ENCODE measurements at places on chromosomes 3 and 15.

DNA sequence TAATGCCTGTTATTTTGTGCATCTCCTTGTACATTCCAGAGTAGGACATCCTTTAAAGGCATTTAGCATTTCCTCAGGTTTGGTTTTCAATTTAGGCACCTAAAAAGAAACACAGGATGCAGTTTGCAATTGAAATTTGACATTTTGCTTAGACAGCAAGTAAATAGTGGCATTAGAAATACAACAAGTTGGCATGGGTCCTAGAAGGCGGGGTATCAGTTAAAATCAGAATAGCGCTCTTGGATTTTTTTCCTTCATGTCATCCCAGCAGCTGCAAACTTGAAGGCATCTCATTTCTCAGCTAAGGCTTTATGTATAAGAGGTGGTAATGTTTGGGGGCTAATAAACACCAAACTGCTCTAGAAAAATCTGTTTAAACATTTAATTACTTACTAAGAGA is 47.5 kb upstream of the SKOR1 start:
- DNase-seq, result no peak

- DNase-seq, result no peak
Measured at GRCh38 chr15:83682476-83683088, 28.7 kb downstream of the ADAMTSL3 start.

- no peak for DNase-seq
Measured at GRCh38 chr3:58241306-58242044, 3.9 kb downstream of the ABHD6 start.

DNA sequence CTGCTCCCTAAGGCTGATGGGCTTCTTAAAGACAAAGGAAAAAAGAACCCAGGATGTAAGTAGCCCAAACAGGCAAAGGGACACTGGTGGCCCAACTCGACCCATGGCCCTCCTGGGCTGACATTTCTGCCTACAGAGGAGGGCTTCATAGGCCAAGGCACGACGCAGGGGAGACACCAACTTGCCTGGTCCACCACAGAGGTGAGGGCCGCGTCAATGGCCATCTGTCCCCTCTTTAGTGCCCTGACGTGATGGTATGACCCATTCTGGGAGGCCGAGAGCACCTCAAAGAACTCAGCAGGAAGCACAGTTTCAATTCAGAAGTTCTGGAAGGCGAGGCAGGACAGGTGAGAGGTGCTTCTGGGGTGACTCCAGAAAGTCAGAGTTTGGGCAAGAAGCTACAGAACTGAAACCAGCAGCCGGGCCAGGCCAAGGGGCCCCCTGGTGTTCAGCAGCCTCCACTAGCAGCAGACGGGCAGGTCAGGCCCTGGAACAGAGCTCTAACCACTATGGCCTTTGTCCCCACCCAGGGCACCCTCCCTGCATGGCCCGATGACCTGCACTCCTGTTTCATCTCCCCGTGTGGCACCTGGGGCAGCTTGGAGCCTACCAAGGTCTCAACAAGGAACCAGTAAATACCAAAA is 45.1 kb downstream of the HMCES start:
- no peak for DNase-seq

DNA sequence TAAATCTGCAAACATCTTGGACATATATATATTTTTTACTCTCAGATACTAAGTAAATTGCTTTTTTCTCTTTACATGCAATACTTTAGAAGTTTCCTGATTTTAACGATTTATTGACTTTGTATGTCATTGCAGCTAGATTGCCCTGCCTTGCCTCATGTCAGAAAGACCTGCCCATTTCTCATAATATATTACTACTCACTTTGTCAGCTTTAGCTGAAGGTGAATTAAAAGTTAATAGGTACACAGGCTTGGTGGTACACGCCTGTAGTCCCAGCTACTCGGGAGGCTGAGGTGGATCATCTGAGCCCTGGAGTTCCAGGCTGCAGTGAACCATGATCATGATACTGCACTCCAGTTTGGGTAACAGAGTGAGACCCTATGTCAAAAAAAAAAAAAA is 52.8 kb downstream of the PLS1 start:
- DNase-seq, result no peak

- no peak for DNase-seq
Measured at GRCh38 chr3:128703561-128703960, 22.4 kb upstream of the RAB7A start.

- DNase-seq, result no peak
Measured at GRCh38 chr3:122023335-122023910, 1.4 kb upstream of the ILDR1 start.

- DNase-seq, result no peak
Measured at GRCh38 chr3:61595826-61596225, 34.5 kb downstream of the PTPRG start.

DNA sequence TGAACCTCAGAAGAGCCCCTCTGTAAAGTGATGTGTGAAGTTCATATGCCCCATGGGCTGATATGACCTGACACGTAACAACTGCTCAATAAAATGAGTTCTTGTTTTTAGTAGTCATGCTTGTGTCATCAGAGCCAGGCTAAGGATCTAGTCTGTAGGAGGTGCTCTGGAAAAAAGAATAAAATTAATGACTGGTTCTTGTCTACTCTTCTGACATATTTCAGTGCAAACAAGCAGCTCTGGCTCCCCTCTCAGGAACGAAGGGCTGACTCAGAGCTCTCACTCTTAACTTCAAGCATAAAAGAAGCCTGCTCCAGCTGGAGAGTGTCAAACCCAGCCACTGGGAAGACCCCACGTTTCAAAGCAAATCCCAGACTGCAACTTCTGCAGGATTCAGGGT is 77.0 kb downstream of the LRIG1 start:
- DNase-seq, result no peak

DNA sequence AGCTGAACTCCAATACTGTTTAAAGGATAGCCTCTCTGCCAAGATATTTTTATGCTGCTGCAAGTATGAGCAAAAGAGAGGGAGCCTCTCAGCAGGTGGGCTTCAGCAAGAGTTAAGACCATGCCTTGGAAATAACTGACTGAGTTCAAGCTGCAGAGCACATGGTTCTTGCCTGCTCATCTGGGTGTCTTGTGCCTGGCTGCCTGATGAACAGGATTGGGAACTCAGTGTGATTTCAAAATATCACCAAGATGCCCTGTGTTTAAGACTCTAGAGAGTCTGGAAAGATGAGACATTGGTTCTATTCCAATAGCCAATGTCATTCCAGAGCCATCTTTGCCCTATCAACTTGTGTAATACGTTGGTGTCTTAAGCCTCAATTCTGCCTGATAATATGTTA is 147.5 kb upstream of the VEPH1 start:
- no peak for DNase-seq

GRCh38 chr15:85137489-85138168 is 156.0 kb downstream of the PDE8A start:
- DNase-seq, result no peak

- DNase-seq, result no peak
Measured at GRCh38 chr15:71752604-71753289, 57.6 kb upstream of the NR2E3 start.

- DNase-seq, result no peak
Measured at GRCh38 chr3:175447521-175447920, 588.4 kb downstream of the NAALADL2 start.

- no peak for DNase-seq
Measured at GRCh38 chr3:35677797-35678196, 38.5 kb downstream of the ARPP21 start.

- no peak for DNase-seq
Measured at GRCh38 chr15:40192942-40193341, 32.1 kb downstream of the BUB1B start.

- DNase-seq, result peak; percentile 40
Measured at GRCh38 chr3:196941729-196942225, 551 bp downstream of the NCBP2 start.

- DNase-seq, result no peak
Measured at GRCh38 chr3:46742992-46743585, 25.4 kb upstream of the PRSS50 start.

- no peak for DNase-seq
Measured at GRCh38 chr3:148840451-148840850, 12.8 kb downstream of the CPB1 start.

- DNase-seq, result no peak
Measured at GRCh38 chr3:170524073-170524472, 61.8 kb downstream of the SLC7A14 start.

DNA sequence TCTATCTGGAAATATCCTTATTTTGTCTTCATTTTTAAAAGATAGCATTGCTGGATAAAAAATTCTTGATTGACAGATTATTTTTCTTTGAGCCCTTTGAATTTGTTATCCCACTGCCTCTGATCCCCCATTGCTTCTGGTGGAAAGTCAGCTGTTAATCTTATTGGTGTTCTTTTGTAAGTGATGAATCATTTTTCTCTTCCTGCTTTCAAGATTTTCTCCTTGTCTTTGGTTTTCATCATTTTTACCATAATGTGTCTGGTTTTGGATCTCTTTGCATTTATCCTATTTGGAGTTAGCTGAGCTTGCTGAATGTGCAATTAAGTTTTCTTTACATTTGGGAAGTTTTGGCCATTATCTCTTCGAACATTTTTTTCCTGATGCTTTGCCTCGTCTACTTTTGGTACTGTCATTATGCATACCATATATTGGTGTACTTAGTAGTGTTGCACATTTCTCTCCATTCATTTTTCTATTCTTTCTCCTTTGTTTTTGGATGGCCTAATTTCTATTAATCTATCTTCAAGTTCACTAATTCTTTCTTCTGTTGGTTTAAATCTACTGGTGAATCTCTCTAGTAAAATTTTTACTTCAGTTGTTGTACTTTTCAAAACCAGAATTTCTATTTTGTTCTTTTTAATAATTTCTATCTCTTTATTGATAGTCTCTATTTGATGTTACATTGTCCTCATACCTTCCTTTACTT is 440.0 kb upstream of the PROK2 start:
- no peak for DNase-seq

GRCh38 chr3:27312044-27312668 is 57.0 kb downstream of the NEK10 start:
- no peak for DNase-seq

GRCh38 chr15:100689131-100689899 is 86.9 kb downstream of the ASB7 start:
- no peak for DNase-seq

DNA sequence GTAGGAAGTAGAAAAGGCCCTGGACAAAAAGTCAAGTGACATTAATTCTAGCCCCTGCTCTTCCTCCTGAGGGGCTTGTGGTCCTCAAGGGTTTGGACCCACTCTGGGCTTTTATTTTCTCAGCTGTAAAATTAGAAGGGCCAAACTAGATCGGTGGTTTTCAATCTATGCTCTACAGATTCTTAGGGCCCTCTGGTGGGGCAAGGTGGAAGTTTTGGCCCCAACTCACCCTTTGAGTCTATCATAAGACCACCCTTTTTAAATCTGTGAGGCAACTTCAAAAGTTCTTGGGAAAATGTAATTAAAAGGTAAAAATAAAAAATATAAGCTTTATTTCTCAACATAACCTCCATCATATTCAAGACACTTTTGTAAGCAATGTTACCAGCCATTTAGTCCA is 25.6 kb upstream of the CFAP161 start:
- DNase-seq, result no peak

DNA sequence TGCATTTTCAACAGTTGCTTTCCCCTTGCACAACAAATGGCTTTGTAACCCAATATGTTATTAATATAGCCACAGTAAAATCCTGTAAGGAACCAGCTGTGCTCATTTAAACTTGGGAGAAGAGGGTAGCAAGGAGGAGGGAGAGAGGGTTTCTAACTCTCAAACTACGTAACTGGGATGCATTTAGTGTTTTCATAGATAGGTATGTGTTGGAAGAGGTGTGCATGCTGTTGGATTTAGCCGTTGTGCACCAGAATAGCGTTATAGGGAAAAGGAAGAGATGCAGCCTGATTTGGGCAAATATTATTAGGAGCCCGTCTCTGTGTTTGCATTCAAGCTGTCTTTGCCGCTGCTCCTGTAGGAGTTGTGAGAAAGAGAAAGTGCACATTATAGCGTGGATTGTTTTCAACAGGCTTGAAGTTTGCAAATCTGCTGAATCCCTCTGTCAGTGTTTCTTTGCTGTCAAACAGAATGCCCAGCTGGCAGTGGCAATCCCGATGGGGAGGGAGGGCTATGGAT is 39.4 kb downstream of the ARPP21 start:
- no peak for DNase-seq

GRCh38 chr3:11720917-11721411 is 77.2 kb upstream of the VGLL4 start:
- no peak for DNase-seq

DNA sequence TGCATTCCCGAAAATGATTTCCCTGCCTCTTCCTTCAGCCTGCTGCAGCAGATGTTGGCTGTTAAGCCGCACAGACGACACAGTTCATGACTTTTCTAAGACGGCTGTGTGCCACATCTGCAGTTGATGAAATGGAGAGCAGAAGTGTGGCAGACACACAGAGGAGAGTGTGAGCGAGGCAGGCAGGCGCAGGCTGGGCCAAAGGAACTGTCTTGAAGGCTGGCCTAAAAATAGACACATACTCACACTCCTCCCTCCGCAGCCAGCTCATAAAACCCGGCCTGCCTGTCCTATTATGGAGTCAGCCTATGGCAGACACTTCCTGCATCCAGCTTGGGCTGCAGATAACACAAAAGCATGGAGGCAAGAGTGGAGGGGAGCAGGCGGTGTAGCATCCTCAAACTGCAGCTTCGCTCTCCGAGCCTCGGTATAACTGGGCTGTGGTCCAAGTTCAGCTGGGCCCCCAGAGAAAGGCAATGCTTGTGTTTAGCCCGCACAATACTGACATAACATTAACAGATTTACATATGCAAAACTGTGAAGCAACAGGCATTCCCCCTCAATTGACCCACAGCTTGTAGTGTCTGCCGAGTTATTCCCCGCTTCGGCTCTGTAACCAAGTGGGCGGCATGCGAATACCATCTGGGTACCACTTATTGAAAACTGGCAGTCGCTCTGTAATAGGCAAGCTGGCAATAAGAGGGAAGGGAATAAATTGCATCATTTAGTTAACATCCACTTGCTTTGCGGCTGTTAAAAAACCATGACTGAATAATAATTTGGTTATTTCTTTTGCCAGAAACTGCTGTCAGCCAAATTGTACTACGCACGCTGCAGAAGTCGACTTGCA is 40.8 kb downstream of the FOXP1 start:
- DNase-seq, result no peak

GRCh38 chr3:45715945-45716344 is 26.7 kb downstream of the SACM1L start:
- no peak for DNase-seq

DNA sequence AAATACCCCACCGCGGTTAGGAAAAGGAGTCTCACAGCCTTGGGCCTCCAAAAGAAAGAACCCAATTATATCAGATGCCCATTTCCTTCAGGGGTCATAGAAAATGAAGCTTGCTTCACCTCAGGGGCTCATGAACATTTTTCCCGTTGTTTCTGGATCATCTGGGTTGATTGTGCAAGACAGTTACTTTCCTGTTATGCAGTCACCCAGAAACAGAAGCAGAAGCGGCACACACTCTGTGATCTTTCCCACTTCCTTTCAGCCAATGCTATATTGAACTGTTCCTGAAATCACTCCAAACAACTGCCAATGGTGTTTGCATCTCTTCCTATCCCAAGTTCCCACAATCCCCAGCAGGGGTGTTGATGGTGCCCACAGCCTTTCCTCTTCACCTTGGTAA is 295.6 kb upstream of the RASGRP1 start:
- DNase-seq, result no peak

Data from activated gamma-delta T cell treated with Interleukin-2 at 50 U/mL for 16 hours (primary cell).